Activated naive CD4-positive, alpha-beta T cell treated with anti-CD3 and anti-CD28 coated beads for 36 hours (primary cell): ENCODE measurements at places on chromosomes 3 and 15. TPM values are rescaled to one million over a fixed set of nuclear protein-coding genes. Genes with fewer than 3 reads are reported as not detected.

Gene HRG
- total RNA-seq: not detected

Gene CKMT1A
- 0.41 TPM for total RNA-seq

Gene WDR49
- not detected for total RNA-seq

Gene DPPA2
- total RNA-seq: not detected

Gene CDHR4
- total RNA-seq: not detected

Gene FAM174B
- 5.5 TPM for total RNA-seq

Gene PIERCE2
- 0.44 TPM for total RNA-seq

Gene ZBTB38
- 16.3 TPM for total RNA-seq

Gene CLK3
- total RNA-seq: 124 TPM

Gene TJP1
- total RNA-seq: not detected

Gene MME
- total RNA-seq: not detected

Gene HTR3E
- total RNA-seq: not detected

Gene PAQR5
- total RNA-seq: not detected

Gene ELL3
- total RNA-seq: 1.2 TPM

Gene GCHFR
- total RNA-seq: 32.7 TPM

Gene CLRN1
- not detected for total RNA-seq

Gene EFL1
- total RNA-seq: 18.6 TPM

Gene TERC
- 20.4 TPM for total RNA-seq

Gene ADGRG7
- total RNA-seq: not detected

Gene PLIN1
- total RNA-seq: 0.30 TPM

Gene BSN
- total RNA-seq: 0.20 TPM

Gene TRIM42
- total RNA-seq: not detected

Gene AGTR1
- total RNA-seq: not detected

Gene TMEM207
- total RNA-seq: not detected

Gene CLDN18
- not detected for total RNA-seq

Gene OCA2
- not detected for total RNA-seq

Gene TMEM212
- not detected for total RNA-seq

Gene SHC4
- total RNA-seq: 0.21 TPM

Gene ITPKA
- total RNA-seq: 1.0 TPM

Gene STRA6
- not detected for total RNA-seq

Gene STXBP5L
- total RNA-seq: not detected

Gene TMEM45A
- total RNA-seq: 0.22 TPM

Gene ZPLD1
- not detected for total RNA-seq

Gene CYP1A2
- not detected for total RNA-seq

Gene MEX3B
- total RNA-seq: 0.57 TPM

Gene LDHAL6B
- not detected for total RNA-seq

Gene ALDH1A3
- not detected for total RNA-seq

Gene ACSBG1
- total RNA-seq: not detected

Gene RTP3
- total RNA-seq: not detected

Gene RBPMS2
- not detected for total RNA-seq

Gene ONECUT1
- not detected for total RNA-seq

Gene TRIM59
- 25.8 TPM for total RNA-seq

Gene GOLGA8G
- total RNA-seq: not detected

Gene CFAP100
- total RNA-seq: not detected
